ENCODE measurements at places on chromosomes 1 and 21. TPM values are rescaled to one million over a fixed set of nuclear protein-coding genes. Genes with fewer than 3 reads are reported as not detected.

Gene KLHDC9
- 1.6 TPM for total RNA-seq

Gene SLC45A3
- 0.56 TPM for total RNA-seq

Gene TXNIP
- 82.6 TPM for total RNA-seq

- no peak overlapping the region for H3K27ac ChIP-seq
- no peaks in the 10 kb centered on the region for H3K36me3 ChIP-seq
- DNase-seq, result no peak
- no peak overlapping the region for H3K4me3 ChIP-seq
- peaks cover 6% of the 10 kb centered on the region for H3K4me1 ChIP-seq
Measured at GRCh38 chr1:1121611-1122077, 5.8 kb upstream of the C1orf159 start.

GRCh38 chr1:31568895-31569595 lies 7.3 kb upstream of the TINAGL1 start:
- H3K4me1 ChIP-seq, result no peaks in the 10 kb centered on the region
- H3K36me3 ChIP-seq, result no peaks in the 10 kb centered on the region
- no peak overlapping the region for H3K27ac ChIP-seq
- no peak for DNase-seq

Gene IL19
- 0.21 TPM for total RNA-seq

DNA sequence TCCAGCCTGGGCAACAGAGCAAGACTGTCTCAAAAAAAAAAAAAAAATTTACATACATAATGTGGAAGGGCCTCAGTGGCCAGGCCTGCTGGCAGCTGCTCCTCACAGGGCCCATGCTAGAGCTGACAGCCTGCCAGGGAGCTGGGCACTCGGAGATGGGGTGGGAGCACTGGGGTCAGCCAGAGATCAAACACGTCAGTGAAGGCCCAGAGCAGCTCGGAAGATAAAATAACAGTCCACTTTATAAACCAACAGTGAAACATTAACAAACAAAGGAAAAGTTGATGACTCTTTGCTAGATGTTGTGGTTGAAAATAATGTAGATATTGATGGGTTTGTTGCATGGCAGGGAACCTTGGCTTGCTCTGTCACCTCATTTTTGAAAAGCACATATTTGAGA lies 42.7 kb downstream of the ATP5PF start:
- H3K36me3 ChIP-seq, result no peaks in the 10 kb centered on the region
- H3K4me3 ChIP-seq, result no peak overlapping the region
- H3K4me1 ChIP-seq, result no peaks in the 10 kb centered on the region
- no peak for DNase-seq
- no peak overlapping the region for H3K27ac ChIP-seq
- H3K27me3 ChIP-seq, result no peaks in the 10 kb centered on the region

Gene FAM131C
- 0.33 TPM for total RNA-seq

Gene PDZK1IP1
- not detected for total RNA-seq

- no peak overlapping the region for H3K27ac ChIP-seq
- DNase-seq, result no peak
- H3K36me3 ChIP-seq, result no peaks in the 10 kb centered on the region
- no peak overlapping the region for H3K4me3 ChIP-seq
Measured at GRCh38 chr1:150192012-150192411, 42.3 kb downstream of the PLEKHO1 start.

GRCh38 chr1:32939655-32940371 lies 24.8 kb downstream of the RNF19B start:
- peaks cover 51% of the 10 kb centered on the region for H3K36me3 ChIP-seq
- no peaks in the 10 kb centered on the region for H3K27me3 ChIP-seq
- peak overlapping the region; percentile 72 for H3K27ac ChIP-seq

Gene SELE
- total RNA-seq, result not detected

Measured in activated CD4-positive, alpha-beta memory T cell treated with anti-CD3 and anti-CD28 coated beads for 36 hours (primary cell).